ENCODE measurements at places on chromosomes 12 and 14.

DNA sequence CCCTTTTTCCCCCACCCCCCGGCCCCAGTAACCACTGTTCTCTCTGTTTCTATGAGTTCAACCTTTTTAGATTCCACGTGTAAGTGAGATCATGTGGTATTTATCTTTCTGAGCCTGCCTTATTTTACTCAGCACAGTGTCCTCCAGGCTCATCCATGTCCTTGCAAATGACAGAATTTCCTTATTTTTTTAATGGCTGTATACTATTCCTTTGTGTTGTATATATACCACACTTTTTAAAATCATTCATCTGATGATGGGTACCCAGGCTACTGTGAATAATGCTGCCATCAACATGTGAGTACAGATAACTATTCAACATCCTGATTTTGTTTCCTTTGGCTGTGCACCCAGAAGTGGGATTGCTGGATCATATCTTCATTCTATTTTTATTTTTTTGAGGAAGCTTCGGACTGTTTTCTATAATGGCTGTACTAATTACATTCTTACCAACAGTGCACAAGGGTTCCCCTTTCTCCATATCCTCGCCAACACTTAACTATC is 54.7 kb downstream of the DDX51 start:
- no peak for DNase-seq

DNA sequence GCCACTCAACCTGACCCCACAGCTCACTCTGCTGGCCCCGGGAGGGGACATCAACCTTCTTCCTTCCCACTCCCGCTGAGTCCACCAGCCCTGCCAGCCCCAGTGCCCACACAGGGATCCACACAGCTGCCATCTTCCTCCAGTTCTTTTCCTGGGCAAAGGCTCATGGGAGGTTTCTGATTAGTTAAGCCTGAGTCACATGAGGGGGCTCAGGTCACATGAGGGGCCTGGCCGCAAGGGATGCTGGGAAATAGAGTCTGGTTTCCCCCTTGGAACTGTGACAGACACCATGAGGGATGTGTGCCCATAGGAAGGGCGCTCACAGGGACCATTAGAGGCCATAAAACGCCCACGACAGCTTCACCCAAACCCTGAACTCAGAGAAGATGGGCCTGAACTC is 228.7 kb upstream of the SFSWAP start:
- no peak for DNase-seq

DNA sequence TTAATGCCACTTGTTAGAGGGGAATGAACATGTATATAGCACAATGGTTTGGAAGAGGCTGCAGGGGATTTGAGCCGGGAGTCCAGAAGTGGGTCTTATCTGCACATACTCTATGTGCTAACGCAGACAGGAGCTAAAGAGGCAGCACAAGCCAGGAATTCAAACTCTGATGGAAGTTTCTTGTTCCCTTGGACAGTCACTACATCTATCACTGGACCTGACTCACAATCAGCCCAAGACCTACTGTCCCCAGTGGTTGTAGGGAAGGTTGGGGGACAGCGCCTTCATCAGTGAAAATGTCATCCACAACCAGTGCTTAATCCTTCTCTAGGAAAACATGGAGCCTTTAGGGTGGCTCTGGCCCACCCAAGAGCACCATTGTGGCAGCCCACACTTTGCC is 107.8 kb downstream of the GCH1 start:
- DNase-seq, result no peak

DNA sequence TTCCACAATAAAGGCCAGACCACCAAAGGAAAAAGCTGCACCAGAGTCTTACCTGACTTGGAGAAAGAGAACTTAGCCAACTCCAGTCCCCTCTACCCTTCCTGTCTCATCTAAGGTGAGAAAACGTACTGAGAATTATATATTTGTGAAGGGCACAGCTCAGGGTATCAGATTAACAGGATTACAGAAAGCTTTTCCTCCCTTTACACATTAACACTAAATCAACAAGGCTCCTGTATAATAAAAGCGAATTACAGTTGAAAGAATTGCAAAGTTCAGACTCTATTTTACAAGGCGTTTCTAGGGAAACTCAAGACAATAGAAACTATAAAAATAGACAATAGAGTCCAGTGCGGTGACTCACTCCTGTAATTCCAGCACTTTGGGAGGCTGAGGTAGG is 82.7 kb upstream of the RPL10L start:
- no peak for DNase-seq

DNA sequence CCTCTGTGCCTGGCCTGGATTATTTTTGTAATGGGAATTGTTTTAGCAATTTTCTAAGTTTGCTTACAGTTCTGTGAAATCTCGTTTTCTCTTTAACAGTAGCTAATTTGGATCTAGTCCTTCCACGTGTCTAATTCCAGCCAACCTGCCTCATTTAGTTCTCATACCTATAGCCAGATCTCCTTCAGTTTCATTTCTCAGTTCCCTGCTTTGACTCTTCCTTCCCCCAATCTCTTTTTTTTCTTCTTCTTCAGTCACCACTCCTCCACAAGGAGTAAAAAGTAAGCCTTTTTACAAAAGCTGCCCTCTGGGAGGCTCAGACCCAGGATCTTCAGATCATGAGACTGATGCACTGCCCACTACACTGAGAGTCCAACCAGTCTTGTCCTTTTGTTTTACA is 1.4 kb downstream of the THTPA start:
- DNase-seq, result no peak

DNA sequence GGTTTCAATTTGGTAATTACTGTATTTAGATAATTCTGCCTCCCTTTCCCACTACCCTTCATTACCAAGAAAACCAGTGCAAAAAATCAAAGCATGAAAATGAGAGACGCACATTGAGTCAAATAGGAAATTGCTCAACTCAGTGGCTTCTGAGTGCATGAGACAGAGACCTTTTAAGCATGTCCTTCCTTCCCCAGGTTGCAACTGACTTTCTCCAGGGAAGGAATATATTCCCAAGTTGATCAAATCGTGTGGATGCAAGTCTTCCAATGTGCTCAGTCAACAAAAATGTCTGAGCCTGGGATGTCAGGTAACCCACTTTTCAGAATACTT is 12.9 kb downstream of the BMP4 start:
- DNase-seq, result no peak

- no peak for DNase-seq
Measured at GRCh38 chr14:92607702-92608429, 94.3 kb downstream of the RIN3 start.

GRCh38 chr12:2944401-2945047 is 14.7 kb upstream of the TEAD4 start:
- peak; percentile 26 for DNase-seq

GRCh38 chr12:130334937-130335336 is 2.8 kb upstream of the PIWIL1 start:
- DNase-seq, result no peak

- no peak for DNase-seq
Measured at GRCh38 chr14:88303041-88303440, 20.0 kb downstream of the KCNK10 start.

- DNase-seq, result peak; percentile 92
Measured at GRCh38 chr12:56724972-56725722, at the start of gene NACA. TSS of gene NACA (minus strand) at chr12:56725299. CDS start at chr12:56724521, 778 bp downstream.

- DNase-seq, result no peak
Measured at GRCh38 chr12:124445826-124446225, 121.6 kb downstream of the NCOR2 start.

- DNase-seq, result peak; percentile 17
Measured at GRCh38 chr14:89417465-89418225, 612 bp upstream of the FOXN3 start.

DNA sequence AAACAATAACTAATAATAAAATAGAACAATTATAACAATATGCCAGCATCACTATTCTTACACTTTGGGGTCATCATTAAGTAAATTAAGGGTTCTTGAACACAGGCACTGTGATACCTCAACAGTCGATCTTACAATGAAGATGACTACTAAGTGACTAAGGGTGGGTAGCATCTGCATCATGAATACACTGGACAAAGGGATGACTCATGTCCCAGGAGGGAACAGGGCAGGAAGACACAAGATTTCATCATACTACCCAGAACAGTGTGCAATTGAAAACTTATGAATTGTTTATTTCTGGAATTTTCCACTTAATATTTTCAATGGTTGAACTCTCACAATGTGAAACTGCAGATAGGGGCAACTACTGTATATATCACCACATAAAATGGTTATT is 19.7 kb downstream of the TSPAN19 start:
- no peak for DNase-seq

GRCh38 chr12:49980501-49981349 is 8.0 kb downstream of the AQP6 start:
- no peak for DNase-seq

DNA sequence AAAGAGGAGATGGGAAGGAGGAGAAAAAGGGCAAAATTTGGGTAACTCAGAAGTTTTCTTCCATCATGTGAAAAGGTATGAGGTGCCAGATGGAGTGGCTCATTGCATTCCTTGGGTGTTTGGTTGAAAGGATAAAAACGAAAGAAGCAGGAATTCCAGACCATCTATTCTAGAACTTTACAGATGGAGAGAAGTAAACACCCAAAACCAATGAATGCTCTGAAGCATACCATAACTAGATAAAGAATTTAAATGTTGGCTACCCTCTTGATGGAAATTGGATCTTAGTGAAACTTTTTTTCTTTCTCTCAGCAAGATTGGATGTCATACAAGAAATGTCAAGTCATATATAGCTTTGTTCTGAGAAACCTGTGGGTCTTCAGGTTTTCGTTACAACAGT is 175.6 kb upstream of the FAR2 start:
- no peak for DNase-seq

- DNase-seq, result no peak
Measured at GRCh38 chr14:36702474-36702873, 40.8 kb downstream of the PAX9 start.

GRCh38 chr14:77872152-77872551 is 72.2 kb downstream of the ADCK1 start:
- no peak for DNase-seq

- no peak for DNase-seq
Measured at GRCh38 chr14:51219473-51220448, 20.3 kb upstream of the TMX1 start.

DNA sequence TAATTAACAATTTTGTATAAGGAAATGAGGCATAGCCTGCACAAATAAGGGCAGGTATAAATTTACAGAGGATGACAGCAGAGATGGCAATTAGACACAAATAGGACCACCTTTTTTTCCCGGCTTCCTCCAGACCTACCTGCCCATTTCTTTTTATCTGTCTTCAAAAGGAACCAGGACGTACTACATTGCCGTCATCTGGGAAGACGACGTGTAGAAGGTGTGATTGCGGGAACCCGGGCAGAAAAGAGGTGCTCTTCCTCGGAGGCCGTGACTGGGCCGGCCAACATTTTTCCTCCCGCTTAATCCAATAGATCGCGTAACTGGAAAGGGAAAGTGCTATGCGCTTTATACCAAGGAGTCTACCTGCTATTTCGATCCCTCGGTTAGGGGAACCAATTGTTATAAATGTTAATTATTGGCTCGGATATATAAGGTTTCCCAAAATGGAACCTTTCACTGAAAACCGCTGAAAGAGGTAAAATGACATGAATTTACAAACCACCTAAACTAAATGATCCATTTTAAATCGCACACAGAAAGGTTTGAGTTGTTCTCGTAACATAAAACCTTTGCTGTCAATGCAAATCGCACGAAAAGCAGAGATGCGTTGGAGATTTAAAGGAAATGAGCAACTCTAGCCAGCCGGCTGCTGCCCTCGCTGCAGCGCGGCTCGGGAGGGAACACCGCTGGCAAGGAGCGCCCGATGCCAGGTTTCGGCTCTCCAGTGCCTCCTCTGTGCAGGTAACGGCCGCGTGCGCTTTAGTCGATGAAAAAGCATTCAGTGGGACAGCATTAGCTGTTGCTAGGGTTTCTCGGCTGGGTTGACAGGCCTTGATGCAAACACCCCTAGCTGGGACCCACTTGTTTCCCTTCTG is 2.8 kb upstream of the SIX1 start:
- no peak for DNase-seq

DNA sequence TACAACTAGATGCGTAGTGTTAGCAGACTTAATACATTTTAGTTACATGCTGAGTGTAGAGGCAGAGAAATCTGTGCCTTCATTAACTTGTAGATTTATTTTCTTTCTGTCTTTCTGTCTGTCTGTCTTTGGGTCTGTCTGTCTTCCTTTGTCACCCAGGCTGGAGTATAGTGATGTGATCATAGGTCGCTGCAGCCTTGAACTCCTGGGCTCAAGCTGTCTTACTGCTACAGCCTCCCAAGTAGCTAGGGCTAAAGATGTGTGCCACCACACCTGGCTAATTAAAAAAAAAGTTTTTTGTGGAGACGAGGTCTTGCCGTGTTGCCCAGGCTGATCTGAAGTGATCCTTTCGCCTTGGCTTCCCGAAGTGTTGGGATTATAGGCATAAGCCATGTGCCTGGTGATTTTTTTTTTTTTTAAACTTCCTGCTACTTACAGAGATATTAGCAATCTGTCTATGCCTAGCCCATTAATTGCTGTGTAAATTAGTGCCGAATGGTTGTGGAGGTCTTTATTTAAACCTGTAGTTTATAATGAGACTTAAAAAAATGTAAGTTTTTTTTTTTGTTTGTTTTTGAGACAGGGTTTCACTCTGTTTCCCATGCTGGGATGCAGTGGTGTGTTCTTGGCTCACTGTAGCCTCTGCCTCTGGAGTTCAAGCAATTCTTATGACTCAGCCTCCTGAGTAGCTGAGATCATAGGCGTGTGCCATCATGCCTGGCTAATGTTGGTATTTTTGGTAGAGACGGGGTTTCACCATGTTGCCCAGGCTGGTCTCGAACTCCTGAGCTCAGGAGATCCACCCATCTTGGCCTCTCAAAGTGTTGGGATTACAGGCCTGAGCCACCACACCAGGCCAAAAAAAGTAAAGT is 22.8 kb downstream of the ERC1 start:
- no peak for DNase-seq
